ENCODE measurements at places on chromosomes 2 and 18.
A peak's percentile ranks its signal among the peaks of the same experiment; 100 is the strongest.

DNA sequence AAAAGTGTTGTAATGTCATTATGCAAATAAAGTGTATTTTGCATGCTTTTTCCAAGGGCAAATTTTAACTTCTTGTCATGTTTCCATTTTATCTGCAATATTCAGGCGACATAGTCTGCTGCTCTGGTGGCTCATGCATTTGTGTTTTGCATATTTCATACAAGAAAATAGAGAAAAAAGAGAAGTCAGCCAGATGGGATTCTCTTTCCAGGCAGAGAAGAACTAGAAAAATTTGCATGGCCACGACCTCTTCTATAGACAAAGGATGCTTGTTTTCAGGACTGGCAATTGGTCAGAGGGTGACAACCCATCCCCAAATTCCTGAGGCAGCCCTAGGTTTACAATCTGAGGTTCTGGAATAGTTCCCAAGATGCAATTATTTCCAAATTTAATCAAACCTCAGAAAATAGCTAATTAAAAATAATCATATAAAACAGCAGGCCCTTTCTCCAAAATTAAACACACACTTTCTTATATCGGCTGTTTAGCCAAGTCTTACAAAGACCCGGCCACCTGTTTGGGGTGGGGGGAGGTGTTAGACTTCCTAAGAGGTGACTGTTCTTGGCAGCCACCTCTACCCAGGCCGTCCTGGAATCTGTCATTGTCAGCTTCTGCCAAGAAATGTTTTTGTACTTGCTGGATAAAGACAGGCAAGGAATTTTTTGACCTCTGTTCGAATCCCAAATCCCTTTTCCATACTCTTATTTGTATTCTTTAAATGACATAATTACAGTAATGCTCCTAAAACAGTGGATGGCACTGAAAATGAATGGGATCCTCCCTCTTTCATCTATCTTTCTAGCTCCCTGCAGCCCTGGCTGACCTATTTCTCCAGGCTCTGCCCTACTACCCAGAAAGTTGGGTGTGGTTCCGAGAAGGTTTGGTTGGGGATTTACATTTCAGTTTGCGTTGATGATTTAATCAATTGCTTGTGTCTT lies 20.8 kb upstream of the SOS1 start:
- DNase-seq, result no peak

DNA sequence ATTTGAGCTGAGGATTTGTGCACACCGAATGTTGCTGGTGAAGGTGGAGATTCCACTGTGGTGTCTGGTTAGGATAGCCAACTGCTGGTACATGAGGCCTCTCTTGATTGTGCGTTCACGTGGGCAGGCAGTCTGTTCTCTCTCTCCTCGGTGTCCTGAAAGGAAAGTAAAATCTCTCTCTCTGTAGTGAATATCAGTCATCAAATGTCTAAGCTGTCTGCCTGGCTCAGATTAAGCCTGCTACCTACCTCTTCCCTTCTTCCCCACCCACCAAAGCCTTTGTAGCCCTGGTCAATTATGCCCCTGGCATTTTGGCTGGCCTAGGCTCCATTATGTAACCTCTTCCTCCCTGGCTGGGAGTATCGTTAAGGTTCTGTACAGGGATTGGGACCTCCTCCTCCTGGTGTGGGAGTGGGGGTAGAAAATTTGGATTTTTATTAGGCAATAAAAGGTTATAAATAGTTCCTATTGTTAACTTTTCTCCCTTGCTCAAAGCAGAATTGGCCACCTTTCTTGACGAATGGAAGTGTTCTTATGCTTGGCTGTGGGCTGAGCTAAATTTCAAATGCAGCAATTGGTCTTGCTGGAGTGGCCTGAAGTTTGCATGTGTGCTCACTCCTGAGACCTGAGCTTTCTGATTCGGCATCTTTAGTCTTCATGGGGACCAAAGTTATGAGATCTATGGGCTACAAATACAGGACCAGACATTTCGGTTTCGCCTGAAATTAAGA lies 148.8 kb downstream of the WDSUB1 start:
- DNase-seq, result no peak

GRCh38 chr18:76499637-76500340 lies 4.7 kb upstream of the ZNF516 start:
- DNase-seq, result no peak

DNA sequence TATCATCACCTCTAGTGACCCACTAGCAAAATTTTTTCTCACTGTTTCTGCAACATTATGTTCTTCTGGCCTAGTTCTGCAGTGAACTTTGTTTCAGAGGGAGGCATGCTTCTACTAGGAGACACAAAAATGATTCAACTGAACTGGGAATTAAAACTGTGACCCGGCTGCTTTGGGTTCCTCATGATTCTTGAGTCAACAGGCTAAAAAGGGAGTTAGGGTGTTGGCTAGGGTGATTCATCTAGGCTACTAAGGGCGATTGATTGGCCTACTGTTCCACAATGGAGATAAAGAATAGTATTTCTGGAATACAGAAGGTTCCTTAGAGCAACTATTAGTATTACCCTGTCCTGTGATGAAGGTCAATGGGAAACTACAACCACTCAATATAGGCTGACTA lies 179.5 kb downstream of the PPP1R1C start:
- DNase-seq, result peak; percentile 17

- DNase-seq, result no peak
Measured at GRCh38 chr2:8994386-8994785, 9.1 kb downstream of the MBOAT2 start.

DNA sequence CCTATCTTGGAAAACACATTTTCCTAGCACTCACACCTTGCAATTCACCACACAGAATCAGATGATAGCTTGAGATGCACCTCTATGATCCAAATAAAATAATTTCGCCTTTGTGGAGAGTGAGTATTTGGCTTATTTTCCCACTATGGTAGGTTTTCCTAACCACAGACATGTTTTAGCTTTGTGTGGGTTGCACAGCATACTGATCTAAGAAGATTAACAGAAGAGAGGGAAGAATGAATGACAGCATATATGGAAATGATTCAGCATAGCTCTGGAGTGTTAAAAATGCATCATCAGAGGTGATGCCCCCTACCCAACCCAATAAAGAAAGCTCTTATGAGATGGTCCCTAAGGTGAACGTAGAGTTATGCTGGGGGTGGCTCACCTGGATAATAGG lies 72.5 kb downstream of the GCA start:
- DNase-seq, result no peak

GRCh38 chr2:39202639-39203369 lies 41.0 kb downstream of the CDKL4 start:
- no peak for DNase-seq

DNA sequence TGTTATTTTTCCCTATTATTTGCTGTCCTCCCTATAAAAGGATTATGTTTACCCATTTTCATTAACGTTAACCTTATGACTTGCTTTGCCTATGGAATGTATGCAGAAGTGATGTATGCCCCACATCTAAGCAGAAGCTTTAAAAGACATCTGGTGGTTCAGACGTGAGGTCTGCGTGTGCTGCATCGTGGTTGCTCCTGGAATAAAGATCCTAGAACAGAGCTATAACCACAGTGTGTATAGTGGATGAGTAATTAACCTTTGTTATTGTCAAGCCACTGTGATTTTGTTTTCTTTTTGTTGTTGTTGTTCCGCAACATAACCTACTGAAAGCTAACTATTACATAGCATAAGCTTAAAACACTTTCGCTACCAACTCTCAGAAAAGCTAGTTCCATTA lies 20.9 kb upstream of the CFAP36 start:
- DNase-seq, result no peak

DNA sequence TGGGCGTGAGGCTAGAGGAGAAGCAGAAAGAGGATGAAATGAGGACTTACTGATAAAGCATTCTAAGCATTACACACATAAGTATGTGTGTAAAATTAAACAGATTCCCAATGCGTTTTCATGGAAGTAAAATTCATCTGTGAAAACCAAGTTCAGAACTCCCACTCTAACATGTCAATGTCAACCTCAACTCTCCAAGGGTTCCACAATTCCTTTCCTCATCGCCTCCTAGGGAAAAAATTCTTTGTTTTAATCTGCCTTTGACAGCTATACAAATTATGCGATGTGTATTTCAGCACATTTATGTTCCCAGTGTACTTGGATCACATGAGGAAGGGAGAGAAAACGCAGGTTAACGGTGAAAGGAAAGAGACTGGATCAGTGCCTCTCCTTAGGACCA lies 76.6 kb downstream of the CLIP4 start:
- DNase-seq, result no peak

- no peak for DNase-seq
Measured at GRCh38 chr2:3625186-3625585, 30.3 kb downstream of the COLEC11 start.

DNA sequence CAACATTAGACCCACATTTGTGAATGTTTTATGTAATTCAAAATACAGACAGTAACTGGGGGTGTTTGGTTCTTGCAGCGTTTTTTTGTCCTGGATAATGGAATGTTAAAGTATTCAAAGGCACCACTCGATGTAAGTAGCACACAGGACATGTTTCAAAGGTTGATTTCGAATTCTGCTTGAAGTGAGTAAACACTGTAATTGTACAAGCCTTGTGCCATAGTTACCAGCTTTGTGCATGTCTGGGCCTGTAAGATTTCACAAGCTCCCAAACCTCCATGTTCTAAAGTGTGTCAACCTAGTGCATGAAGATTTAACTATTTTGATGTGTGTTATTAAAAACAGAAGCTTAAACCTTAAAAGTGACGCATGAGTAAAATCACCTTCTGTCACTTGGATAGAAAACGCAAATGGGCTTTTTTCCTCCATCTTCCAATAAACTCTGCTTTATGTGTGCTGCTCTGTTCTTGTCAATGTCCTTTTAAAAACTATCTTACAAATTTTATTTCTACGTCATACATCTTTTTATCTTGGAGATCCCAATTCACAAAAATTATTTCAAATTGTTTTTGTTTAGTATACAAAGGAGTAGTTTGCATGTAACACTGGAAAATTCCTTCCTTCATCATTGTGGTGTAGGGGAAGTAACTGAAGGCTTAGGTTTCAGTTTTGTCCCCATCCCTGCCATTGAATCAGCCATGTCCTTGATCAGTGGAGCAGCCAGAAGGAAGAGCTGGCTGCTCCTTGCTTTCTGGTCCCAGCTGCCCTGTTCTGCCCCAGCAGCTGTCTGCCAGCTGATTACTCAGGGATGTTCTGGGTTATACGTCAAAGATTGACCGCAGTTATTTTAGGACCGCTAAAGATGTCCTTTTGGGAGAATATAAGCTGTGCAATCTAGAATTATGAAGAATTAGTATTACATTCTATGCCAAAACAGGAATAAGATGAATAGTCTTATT lies 119.2 kb downstream of the PRKRA start:
- DNase-seq, result no peak

Data from HFFc6 (cell line).